ENCODE measurements at places on chromosomes 12 and 14. TPM values are rescaled to one million over a fixed set of nuclear protein-coding genes. Genes with fewer than 3 reads are reported as not detected.
A peak's percentile ranks its signal among the peaks of the same experiment; 100 is the strongest.

Gene FAM222A
- total RNA-seq, result 4.2 TPM

DNA sequence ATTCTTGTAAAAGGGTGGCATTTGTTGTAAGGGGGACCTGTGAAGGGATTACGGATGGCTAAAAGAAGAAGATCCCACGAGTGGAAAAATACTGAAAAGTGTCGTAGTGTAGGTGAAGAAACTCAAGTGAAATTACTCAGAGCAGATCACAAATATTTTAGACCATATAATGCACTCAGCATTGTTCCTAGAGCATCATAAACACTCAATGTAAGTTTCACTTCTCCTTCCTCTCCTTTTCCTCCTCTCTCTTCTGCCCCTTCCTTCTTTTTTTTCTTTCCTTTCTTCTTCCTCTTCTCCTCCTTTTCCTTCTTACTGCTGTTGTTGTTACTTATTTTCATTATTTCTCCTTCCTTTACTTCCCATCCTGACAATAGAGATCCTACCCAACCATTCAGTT, 445.6 kb downstream of the ADAMTS20 start:
- no peak for DNase-seq

DNA sequence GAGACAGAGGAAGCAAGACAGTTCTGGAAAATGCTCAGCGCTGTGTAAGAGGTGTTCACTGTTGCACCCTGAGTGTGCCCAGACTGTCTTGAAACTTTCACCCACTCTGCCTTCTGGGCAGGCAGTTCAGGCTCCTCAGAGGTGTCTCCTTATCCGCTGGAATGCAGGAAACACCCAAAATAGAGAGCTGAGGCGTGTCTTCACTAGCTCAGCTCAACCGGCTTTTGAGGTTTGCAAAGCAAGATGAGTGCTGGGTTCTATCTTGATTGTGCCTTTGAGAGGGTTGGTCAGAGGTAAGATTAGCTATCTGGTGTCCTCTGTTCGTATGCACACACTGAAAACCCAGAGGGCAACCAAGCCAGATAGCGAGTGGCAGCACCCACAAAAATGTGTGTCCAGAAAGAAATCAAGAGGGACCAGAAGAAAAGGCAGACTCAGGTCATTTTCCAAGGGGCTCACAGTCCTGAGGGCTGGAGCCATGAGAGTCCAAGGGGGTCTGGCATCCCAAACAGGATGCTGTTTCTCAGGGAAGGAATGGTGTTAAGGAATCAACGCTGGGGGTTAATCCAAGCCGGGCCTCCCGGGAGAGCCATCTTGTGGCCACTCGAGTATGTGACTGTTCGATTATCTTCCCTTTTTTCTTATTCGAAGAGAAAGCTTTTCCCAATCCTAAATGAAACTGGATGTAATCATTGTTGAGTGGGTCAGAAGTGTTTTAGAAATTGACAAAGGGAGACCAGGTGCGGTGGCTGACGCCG, 47.1 kb downstream of the TBX3 start:
- DNase-seq, result peak; percentile 9

Gene LRRC43
- total RNA-seq, result not detected

Gene MVK
- 30.2 TPM for total RNA-seq

DNA sequence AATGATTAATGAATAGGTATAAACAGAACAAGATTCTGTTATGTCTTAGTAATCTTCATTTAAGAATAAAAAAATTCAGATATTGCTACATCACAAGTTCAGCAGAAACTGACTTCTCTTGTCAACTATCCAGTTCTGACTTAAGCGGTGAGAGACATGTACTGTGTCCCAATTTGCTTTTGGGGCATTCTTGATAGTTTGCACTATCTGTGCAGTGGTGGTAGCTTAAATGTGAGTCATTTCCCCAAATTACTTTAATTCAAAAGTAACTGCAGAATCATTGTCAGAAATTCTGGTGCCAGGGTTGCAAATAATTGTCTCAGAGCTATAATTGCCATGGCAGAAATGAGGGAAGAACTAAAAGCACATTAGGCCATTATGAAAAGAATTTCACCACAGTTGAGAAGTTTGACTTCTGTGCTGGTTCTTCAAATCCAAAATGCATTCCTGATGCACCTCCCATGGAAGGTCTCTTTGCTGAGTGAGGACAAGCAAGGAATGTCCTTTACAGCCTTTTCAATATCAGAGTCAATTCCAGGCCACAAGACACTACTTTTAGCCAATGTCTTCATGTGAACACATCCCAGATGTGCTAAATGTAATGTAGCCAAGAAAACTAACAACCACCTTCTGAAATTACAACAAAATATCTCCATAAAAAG, 304.7 kb downstream of the SSPN start:
- DNase-seq, result no peak

DNA sequence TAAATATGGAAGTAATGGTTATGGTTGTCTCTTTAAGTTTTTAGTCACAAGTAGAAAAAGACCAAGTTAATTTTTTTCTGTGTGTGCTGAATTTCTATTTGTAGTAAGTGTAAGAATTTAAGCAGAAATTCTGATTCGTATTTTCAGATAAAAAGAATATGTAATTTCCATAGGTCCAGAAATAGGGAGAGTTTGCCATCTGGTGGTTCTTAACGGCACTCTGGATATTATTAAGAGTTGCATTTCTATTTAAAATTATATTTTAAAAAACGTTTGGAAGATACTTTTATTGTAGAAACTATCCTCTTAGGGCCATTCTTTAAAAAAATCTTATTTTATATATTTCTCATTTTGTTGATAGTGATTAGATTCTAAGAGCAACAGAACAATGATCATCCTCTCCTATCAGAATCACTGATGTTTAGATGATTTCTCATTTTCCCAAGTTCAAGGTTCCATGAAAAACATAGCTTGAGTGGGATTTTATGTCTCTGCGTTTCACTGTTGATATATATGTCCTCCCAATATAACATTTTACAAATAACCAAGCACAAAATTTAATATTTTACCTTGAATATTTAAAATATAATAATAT, 88.3 kb downstream of the LRRK2 start:
- DNase-seq, result no peak

DNA sequence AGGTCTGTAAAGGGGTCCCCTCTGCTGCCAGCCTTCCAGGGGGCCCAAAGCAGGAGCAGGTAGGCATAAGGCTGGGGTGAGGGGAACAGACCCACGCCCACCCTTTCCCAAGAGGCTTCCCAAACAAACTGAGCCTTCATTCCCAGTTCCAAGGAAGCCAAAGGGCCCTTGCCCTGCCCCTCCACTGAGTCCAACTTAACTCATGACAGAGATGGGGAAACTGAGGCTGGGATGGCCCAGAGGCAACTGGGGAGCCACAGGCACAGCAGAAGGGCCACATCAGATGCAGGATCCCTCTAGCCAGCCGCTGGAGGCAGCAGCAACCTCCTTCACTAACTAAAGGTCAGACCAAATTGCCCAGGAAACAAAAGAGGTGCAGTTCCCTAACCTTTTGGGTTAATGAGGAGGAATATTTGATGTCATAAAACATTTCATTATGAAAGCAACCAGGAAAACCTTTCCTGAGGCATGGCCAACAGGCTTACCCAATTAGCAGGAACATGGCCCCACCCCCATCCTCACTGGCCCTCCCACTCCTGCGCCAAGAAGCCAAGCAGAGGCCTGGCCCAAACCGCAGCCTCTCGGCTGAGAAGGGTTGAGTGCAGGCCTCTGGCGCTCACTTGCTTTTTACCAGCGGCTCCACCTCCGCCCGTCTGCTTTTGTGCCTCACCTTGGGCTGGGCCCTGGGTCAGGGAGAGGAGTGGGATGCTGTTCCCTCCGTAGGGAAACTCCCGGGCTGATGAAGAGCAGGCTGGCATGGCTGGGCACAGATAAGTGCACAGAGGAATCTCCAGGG, 293.5 kb upstream of the RTL1 start:
- DNase-seq, result no peak

DNA sequence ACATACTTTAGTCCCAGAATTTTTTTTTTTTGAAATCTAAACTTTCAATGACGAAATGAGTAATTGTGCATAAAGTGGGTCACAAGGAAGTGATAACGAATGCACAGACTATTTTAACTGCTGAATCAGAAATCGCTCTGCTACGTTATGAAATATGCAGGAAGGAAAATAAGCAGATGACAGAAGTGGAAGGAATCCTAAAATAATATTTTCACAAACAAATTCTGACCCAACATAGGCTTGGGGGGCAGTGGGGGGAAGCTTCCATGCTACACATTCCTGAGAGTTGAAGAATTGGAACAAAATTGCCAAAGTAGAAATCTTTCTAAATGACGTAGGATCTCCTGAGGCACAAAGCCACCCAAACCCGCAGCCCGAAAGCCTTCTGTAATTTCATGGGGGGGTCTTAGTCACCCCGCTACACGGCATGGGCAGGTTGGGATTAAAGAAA, 89.6 kb downstream of the ARF6 start:
- DNase-seq, result peak; percentile 57

DNA sequence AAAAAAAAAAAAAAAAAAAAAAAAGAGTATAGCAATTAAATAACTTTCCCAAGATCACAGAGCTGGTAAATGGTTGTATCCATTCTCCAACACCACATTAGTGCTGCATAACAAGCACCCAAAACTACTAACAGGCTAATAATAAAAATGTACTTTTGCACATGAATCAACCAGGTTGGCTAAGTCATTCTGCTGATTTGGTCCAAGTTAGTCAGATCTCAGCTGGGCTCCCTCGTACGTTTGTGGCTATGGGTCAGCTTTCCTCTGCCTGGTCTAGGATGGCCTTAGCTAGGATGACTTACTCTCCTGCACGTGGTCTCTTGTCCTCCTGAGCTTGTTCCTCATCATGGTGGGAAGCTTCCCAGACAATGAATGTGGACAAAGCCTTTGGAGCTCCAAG, 7.9 kb upstream of the PLEKHG6 start:
- DNase-seq, result no peak

DNA sequence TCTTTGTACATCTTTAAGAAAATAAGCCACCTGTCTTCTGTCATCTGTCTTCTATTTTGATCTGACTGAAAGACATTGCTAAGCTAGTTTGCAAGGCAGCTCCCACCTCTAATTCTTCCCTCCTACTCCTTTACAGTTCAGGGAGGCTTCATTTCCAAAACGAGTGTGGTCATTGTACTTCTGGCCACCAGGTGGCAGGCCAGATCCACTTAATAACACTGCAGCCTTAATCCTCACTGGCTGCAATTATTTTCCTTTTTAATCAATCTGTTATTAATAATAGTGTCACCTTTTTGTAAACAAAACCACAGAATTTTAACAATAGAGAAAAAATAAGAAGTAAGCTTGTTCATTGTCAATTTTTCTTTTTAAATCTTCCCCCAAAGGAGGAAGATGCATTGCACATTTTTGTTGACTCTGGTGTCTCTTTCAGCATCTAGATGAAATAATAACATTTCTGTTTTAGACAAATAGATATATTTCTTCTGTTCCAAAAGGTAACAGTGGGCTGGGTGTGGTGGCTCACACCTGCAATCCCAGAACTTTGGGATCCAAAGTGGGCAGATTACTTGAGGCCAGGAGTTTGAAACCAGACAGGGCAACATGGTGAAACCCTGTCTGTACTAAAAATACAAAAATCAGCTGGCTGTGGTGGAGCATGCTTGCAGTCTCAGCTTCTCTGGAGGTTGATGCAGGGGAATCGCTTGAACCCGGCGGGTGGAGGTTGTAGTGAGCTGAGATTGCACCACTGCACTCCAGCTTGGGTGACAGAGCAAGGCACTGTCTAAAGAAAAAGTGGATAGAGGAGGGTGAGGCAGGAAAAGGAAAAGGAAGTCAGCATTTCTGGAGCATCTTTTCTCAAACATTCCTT, 23.3 kb downstream of the GABARAPL1 start:
- peak; percentile 32 for DNase-seq

DNA sequence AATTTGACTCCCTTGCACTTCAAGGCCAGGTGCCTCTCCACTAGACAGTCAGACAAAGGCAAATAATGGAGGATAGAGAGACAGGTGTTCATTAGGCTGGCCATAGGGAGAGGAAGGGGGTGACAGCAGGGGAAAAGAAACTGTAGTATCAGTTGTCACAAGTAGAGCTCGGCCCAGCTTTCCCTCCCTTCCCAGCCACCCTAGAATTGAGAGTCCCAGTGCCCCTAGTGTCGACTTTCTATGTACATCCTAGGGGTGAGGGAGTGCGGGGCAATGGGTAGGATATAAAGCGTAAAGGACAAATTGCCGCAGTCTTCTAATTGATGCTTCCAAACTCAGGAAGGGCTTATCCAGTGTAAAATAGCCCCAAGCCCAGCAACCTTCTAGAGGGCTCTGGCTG, 39.0 kb downstream of the BAZ2A start:
- no peak for DNase-seq

GRCh38 chr12:100675432-100675831, 101.9 kb downstream of the GAS2L3 start:
- peak; percentile 44 for DNase-seq

GRCh38 chr14:24695265-24696241, 61.6 kb upstream of the GZMB start:
- DNase-seq, result no peak

DNA sequence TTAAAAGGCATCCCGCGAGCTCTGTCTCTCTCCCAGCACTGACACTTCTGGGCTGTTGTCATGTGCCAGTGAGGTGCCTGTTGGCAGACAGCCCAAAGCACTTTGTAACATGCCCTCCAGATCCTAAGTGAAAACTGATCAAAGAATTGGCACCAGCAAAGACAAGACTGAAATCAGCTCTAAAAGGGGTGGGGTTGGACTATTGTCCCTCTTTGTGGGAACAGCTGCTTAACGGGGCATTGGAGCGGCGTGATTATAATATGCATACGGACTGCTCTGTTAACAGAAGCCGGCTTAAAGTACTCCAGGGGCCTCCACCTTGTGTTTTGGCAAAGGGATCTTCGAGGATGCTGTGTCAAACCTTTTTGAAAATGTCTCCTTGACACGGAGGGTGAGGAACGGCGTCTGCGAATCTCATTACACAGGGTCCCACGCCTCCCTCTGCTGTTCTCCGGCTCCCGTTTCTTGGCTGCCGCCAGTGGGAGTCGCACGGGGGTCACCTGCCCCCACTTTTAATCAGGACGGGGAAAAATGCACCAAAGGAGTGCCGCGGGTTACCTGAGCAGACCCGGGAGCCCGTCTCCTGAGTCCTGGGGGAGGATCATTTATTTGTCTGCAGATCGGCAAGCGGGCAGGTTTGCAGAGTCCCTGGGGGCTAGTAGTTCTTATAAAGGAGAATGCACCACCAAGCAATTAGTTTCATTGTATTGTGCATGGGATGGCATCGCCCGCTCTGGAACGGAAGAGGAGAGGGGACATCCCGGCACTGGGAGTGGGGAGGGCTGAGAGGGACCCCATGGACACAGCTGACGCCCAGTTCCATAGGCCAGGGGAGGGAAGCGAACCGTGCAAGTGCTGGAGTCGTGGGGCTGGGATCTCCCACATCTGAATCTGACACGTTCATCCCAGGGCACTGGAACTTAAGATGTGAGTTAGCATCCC, 44.3 kb downstream of the SPRING1 start:
- no peak for DNase-seq

GRCh38 chr14:71271166-71271945, 364.1 kb downstream of the PCNX1 start:
- no peak for DNase-seq

Gene DYRK2
- total RNA-seq, result 17.3 TPM

- DNase-seq, result peak; percentile 2
Measured at GRCh38 chr12:14999695-15000365, 27.0 kb downstream of the PDE6H start.

- no peak for DNase-seq
Measured at GRCh38 chr12:25734529-25735180, 181.6 kb upstream of the LMNTD1 start.

Gene GALNT16
- total RNA-seq, result 4.8 TPM

Gene DEPDC4
- 3.1 TPM for total RNA-seq

All from A172 (cell line).